ENCODE measurements at places on chromosomes 6 and 20.

GRCh38 chr6:141326426-141326825, 806.3 kb upstream of the GJE1 start:
- no peak for DNase-seq

- no peak for DNase-seq
Observed at GRCh38 chr6:161373905-161374451, 100.1 kb upstream of the AGPAT4 start.

DNA sequence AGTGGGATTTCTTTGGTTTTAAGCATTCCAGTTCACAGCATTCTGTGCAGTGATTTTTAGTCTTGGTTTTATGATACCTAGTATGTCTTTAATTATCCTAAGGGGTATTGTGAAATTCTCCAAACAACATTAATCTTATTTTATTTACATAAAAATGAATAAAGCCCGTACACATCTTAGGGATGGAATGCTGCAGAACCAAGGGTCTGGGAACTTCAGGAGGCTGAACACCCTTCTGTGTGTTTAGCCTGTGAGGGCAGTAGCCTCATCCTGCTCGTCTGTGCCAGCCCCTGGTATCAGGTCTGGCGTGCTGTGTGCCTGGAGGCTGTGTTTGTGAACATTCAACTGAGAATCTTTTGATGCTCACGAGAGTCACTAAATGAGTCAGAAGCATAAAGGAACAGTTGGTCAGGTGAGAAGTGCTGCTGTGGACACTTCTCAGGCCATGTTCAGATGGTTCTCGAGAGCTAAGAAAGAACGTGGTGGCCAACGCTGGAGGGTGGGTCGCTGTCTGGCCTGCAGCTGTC, 25.2 kb upstream of the C20orf204 start:
- no peak for DNase-seq

- no peak for DNase-seq
Observed at GRCh38 chr6:90293319-90293953, 3.2 kb downstream of the BACH2 start.

- no peak for DNase-seq
Observed at GRCh38 chr6:108186226-108186625, 20.4 kb downstream of the NR2E1 start.

DNA sequence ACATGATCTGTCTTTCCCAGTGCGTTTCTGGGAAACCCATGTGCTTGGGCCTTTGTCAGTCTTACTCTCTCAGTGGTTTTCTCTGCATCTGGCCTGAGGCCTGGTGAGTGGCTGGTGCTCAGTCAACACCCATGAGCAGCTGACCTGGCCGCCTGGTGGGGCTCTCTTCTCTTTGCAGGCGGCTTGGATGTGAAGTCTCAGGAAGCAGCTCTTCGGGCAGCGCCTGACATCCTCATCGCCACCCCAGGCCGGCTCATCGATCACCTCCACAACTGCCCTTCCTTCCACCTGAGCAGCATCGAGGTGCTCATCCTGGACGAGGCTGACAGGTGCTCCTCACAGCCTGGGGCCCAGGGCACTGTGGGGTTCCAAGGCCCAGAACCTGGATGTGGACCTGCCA, 10.8 kb downstream of the DDX27 start:
- DNase-seq: no peak

DNA sequence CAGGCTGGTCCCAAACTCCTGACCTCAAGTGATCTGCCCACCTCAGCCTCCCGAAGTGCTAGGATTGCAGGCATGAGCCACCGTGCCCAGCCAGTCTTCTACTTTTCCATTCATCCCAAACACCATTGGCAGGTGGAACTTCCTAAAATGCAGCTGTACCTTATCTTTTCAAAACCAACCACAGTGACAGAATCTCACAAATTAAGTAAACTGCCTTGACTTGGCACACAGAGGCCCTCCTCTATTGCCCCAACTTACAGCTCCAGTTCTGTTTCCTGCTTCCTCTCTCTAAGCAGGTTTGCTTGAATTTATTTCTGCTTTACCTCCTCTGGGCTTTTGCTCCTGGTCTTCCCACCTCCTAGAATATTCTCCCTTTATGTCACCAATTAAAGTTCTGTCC, 7.6 kb downstream of the MYB start:
- DNase-seq: no peak

- no peak for DNase-seq
Observed at GRCh38 chr20:50136822-50137599, 16.5 kb downstream of the PEDS1 start.

DNA sequence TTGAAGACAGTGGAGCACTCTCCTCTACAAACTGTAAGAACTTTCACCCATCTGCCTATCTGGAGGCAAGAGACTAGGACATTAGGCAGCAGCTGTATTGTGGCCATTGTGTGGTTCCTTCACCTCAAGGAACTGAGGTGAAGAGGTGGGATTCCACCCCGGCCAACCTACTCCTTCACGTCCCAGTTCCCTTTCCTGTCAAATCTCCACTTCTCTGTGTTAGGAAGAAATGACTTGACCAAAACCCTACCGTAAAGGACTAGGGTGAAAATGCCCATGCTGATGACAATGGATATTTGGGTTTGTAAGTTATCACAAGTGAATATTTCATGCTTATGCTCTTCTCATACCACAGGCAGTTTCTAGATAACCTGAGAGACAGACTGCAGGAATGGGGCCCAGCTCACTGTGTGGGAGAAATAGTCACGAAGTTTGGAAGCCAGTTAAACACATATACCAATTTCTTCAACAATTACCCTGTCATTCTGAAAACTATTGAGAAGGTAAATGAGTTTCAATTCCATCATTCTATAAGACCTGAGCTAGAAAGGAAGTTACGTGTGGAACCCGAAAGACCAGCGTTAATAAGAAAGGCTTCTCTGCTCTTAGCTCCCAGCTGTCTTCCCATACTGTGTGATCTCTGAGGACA, 86.6 kb downstream of the ECT2L start:
- DNase-seq: no peak

DNA sequence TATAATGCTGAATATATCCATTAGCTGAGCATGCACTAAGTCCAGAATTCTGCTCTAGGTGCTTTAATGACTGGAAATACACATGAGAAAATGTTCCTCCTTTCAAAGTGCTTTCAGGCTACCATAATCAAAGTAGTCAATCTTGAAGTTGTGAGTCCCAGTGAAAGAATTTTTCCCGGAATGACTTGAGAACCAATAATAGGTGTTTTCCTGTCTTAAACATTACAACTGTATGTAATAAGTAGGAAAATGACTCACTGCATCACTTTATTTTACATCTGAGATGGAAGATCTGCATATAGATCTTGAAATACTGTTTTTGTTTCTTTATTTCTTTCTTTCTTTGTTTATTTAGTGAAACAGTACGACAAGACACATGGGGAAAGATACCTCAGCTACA, 437.4 kb upstream of the JAG1 start:
- DNase-seq: no peak

DNA sequence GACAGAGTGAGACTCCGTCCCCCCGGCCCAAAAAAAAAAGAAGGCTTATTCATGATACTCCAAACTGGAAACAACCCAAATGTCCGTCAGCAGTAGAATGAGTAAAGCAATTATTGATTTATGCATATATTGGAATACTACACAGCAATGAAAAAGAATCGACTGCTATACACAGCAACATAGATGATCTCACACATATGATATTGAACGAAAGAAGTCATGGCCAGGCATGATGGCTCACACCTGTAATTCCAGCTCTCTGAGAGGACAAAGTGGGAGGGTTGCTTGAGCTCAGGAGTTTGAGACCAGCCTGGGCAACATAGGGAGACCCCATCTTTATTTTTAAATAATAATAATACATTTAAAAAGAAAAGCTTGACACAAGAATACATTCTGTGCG, 28.5 kb downstream of the BCAS4 start:
- no peak for DNase-seq
